Hippocampal formation (tissue), 2 donors: ENCODE measurements at places on chromosomes 13 and 19.

DNA sequence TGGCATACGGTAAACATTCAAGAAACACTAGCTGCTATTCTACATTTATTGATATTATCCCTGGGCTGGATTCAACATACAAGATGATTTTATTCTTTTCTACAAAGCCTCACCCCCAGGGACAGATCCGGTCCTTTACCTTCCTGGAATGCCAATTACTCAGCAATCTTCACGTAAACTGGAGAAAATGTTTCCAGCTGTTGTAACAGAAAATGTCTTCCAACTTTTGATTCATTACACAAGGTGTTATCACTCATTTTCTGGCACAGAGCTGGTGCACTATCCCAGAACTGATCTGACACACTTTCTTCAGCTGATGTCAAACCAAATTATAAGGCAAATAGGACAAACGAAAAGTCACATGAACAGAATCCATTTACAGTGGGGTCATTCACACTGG lies 33.1 kb downstream of the DCLK1 start:
- DNase-seq = no peak

DNA sequence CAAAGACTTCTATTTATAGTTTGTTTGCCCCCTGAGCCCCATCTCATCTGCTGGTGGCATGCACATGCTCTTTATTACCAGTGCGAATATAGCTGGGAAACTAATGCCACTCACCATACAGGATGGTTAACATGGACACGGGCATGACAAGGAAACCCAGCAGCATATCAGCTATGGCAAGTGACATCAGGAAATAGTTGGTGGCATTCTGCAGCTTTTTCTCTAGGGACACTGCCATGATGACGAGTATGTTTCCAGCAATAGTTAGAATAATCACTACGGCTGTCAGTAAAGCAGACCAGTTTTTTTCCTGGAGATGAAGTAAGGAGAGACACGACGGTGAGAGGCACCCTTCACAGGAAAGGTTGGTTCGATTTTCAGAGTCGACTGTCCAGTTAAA lies 1.5 kb downstream of the HTR2A start:
- no peak for DNase-seq

GRCh38 chr13:63542770-63543169 lies 2127.1 kb upstream of the PCDH20 start:
- DNase-seq = no peak

DNA sequence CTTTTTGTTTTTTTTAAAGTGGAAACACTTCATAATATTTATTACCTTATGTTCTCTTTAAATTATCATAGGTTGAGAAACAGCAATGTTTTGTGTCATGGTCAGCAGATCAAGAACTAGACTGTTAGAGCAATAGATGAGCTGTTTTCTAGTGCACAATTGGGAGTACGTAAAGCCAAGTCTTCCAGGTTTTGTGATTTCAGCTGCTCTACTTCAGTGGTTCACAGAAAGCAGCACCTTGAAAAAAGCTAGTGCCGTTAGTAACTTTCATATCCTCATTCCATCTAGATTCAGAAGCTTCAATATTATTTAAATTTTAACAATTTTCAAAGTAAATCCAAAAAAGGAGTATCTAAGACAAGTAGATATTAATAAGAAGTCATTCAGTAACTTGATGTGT lies 1.9 kb downstream of the GPR18 start:
- DNase-seq = no peak

DNA sequence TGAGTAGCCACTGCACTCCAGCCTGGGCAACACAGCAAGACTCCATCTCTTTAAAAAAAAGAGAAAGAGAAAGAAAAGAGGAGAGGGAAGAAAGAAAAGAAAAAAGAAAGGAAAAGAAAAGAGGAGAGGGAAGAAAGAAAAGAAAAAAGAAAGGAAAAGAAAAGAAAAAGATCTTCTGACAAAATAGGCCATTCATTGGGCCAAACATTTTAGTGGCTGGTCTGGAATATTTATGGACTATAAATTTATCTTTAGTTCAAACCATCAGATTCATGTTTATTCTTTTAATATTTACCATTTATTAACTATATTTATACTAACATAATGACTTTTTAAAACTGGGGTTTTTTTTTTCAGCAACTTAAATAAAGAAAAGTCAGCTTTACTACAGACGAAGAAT lies 85.6 kb upstream of the KLF5 start:
- DNase-seq = no peak
